ENCODE measurements at places on chromosomes 16 and 17.

GRCh38 chr17:56257075-56257474, 103.8 kb downstream of the ANKFN1 start:
- no peak for DNase-seq

DNA sequence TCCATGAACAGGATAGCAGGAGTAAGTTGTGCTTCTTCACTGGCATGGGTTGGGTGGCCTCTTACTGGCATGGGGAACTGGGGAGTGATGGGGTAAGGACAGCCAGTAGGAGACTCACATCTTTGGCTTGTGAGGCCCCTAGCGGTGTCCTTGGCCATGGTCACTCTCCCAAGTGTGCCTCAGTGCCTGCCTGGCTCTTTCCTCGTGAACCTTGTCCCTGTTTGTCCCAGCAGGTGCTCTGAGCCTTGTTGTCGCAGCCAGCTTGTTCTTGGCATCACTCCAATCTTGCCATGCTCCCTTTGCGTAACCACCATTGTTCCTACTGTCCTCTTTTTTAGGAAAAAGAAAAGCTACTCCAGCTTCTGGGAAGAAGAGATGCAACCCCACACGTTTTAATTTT, 53.6 kb upstream of the SDK2 start:
- no peak for DNase-seq

- DNase-seq = no peak
Measured at GRCh38 chr16:75379911-75380847, 53.1 kb downstream of the CFDP1 start.

GRCh38 chr16:78452025-78452555, 352.6 kb downstream of the WWOX start:
- DNase-seq = no peak

- peak; percentile 94 for DNase-seq
Measured at GRCh38 chr16:28974437-28975157, at the start of gene SPNS1. SPNS1 (plus strand) TSS chr16:28974778; CDS start chr16:28975152, 374 bp downstream.

All from T1000 (cell line).